ENCODE measurements at places on chromosomes 12 and 14.

DNA sequence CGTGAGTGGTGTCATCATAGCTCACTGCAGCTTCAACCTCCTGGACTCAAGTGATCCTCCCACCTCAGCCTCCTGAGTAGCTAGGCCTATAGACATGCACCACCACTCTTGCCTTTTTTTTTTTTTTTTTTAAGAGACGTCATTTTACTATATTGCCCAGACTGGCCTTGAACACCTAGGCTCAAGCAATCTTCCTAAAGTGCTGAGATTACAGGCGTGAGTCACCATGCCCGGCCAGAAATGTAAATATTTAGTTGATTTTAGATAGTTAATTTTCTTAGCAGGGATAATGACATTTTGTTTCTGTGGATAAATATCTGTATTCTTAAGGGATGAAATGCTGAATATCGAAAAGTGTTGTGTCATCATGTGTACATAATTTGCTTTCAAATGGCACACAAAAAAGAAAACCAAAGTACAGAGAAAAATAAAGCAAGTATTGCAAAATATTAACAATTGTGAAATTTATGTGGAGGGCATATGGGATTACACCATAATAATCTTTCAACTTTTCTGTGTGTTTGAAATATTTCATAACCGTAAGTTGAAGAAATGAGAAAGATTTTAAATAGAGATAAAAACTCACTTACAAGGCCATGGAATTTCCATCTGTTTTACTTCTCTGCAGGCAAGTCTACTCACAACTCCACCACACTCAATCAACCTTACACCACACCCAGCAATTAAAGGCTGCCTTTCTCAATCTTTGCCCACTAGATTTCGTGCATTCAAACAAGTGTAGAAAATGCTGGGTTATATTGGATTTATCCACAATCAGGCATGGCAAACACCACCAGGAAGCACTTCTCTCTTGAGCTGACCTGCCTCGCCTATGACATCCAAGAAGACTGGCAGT is 93.7 kb downstream of the SPTSSA start:
- DNase-seq = peak; percentile 16

GRCh38 chr12:124002021-124002644 is 29.1 kb downstream of the ZNF664 start:
- no peak for DNase-seq

- no peak for DNase-seq
Observed at GRCh38 chr12:23140710-23141109, 515.7 kb downstream of the ETNK1 start.

GRCh38 chr12:106896603-106897002 is 59.1 kb upstream of the TMEM263 start:
- DNase-seq = no peak

- DNase-seq = no peak
Observed at GRCh38 chr12:47711448-47711847, 5.6 kb upstream of the RPAP3 start.

DNA sequence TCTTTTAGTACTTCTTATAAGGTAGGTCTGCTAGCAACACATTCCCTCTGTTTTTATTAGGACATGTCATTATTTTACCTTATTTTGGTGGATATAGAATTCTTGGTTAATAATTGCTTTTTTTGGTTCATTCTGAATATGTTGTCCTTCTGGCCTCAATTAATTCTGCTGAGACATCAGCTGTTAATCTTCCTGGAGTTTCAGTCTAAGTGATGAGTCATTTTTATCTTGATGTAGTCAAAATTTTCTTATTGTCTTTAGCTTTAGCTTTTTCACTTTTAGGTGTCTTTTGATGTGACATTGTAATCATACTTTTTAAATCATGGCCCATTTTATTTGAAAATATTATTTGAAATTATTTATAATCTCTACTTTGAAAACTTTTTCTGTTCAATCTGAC is 104.9 kb upstream of the PMCH start:
- no peak for DNase-seq

GRCh38 chr12:72304751-72305150 is 32.6 kb downstream of the TRHDE start:
- DNase-seq = peak; percentile 19

GRCh38 chr12:47155457-47156166 is 75.9 kb upstream of the AMIGO2 start:
- DNase-seq = peak; percentile 50

- no peak for DNase-seq
Observed at GRCh38 chr14:59117754-59118528, 70.5 kb upstream of the DAAM1 start.

DNA sequence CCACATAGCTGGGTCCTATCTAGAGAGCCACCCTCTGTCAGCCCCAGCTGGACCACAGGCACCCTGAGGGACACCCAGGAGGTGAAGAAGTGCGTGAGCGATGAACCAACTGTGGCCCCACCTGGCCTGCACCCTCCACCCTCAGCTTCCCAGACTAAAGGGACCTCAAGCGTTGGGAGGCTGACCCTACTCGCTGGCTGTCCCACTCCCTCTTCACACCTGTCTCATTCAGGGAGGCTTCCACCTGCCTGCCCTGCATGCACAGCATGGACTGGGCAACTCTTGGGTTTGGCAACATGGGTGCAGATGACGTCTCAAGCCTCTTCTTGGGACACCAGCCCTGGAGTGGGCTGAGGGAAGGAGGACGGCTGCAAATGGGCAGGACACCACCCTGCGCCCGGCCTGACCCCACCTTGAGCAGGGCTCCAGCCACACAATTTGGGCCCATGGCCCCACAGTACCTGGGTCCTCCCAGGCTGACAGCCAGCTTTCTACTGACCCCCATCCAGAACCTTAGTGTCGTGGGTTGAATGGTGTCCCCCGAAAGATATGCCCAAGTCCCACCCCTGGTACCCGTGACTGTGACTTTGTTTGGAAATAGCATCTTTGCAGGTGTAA is 2.1 kb downstream of the TMEM179 start:
- DNase-seq = no peak

GRCh38 chr14:50001999-50002925 is 109.4 kb downstream of the ARF6 start:
- no peak for DNase-seq

DNA sequence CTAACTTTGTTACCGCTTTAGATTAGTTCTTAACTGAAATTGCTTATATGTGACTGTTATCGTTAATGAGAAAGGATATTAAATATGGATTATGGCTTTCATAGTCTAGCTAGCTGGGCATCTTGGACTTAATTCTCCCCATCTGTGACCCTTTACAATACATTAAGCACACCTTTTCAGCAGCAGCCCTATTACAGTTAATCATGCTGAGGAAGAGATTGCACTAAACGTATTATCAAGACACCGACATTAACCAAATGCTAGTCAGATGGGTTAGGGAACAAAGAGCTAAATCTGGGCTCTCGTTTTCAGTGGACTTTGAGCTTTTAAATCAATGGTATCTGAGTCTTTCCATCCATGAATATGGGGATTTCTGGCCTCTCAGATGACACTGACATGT is 447.5 kb upstream of the DCN start:
- DNase-seq = no peak
